DMS53 (cell line): ENCODE measurements at places on chromosomes 2 and 18.

DNA sequence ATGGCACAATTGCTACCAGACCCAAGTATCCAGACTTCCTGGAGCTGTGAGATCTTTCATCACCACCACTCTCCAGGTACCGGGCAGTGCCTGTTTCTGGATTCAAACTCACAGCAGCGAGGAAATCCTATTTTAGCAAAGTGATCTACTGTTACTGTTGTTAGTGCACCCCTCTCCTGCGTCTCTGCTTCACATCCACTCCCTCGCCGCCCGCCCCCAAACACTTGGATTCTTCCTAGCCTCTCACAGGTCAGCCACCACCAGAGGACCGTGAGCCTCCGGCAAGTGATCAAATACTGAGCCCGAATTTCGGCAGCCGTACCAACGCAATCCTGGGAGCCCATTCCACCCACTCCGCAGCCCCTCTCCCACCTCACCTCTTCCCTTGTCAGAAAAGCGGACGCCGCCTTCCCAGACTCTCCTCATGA is 519 bp downstream of the METTL4 start:
- peak; percentile 90 for DNase-seq

- DNase-seq, result no peak
These were observed 27.6 kb downstream of the BCL2L11 start for GRCh38 chr2:111148225-111148873.

DNA sequence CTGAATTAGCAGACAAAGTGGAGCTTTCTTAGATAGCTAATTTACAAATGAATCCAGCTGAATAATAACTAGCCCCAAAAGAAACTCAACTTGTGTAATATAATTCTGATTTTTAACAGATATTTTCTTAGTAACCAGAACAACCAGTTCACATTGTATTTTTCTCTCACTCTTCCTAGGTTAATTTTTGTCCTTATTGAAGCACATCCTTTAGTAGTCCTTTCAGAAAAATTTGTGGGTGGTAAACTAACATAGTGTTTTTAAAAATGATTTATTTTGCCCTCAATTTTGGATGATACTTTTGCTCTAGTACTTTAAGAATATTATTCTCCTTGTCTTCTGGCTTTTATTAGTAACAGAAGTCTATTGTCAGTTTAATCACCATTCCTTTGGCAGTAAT is 190.6 kb upstream of the SLC39A10 start:
- no peak for DNase-seq

GRCh38 chr2:102397209-102397608 is 25.8 kb upstream of the IL18RAP start:
- DNase-seq, result no peak

DNA sequence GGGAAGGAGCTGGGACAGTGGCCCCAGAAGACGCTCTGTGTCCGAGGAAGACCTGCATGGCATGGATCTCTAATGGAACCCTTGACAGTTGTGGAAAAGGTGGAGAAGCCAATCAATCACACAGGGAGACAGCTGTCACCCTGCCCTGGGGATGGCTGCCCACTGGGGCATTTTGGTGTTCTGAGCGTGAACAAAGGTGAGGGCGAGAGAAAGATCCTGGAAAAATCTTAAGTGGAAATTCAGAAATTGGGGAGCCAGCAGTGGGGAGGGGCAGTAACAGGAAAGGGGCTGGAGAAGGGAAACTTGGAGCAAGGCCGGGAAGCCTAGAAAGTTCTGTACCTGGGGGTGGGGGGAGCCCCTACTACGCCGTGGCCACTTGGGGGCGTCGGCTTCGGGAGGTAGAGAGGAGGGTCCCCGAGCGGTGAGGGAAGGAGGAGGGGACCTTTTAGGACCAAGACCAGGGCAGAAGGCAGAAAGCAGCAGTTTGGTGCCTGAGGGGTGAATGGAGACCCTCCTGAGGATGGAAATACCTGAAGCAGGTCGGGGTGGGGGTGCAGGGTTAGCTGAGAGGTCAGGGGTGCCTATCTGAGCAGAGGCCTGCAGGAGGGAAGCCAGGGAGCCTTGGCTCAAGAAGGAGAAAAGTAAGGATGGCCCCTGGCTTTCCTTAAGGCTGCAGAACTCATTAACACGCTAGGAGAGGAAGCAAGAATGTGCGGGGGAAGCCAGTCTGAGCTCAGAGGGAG is 30.0 kb downstream of the NGEF start:
- no peak for DNase-seq

- peak; percentile 31 for DNase-seq
These were observed 290.8 kb downstream of the CCDC85A start for GRCh38 chr2:56474412-56475158.

DNA sequence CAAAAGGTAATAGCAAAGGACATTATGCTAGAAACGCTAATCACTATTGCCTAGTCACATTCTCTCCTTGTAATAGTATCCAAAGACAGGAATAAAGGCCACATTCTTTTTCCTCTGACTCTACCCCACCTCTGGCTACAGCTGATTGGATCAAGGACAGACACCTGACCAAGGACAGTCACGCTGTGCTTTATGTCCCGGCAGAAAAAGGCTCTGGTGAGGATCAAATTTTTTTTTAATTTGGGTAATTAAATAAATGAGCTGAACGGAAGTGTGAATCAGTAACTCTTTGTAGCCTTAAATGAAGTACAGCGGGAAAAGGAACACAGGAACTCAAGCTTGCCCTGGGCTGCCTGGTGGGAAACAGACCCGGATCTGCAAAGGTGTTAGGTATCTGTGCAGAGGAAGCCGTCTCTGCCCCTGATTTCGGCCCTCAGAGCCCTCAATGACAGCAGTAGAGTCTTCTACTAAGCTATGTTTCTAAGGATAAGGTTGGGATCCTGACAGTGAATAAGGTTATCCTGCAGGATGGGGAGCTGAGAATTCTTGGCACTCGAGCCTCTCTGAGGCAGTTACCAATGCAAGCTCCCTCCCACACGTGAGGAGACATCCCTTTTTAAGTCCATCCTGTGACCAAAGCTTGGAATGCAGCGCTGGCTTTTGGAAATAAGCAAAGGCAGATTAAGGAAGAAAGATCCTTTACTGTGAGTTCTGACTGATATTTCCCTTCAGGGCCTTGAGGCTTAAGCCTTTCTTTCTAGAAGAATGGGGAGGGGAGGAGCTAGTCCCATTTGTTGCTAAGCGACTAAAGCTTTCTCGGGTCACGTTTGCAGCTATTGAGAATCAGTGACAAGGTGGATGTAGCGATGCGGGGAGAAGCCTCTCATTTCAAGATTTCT is 37.8 kb upstream of the IKZF2 start:
- no peak for DNase-seq

DNA sequence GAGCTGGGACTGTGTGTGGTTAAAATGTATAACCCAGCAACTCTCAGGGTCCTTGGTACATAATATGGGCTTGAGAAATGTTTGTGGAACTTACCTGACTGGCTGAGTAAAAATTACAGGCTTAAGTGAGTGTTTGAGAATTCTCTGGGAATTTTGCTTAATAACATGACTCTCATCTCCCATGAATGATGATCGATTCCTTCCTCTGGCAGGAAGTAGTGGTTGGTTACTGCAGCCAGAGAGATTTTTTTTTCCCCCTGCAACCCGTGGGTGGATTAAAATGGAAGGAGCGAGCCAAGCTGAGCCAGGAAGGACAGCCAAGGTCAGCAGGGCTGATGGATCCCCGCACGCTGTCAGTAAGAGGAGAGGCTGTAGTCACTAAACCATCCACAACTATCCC is 40.6 kb upstream of the RFX8 start:
- no peak for DNase-seq

DNA sequence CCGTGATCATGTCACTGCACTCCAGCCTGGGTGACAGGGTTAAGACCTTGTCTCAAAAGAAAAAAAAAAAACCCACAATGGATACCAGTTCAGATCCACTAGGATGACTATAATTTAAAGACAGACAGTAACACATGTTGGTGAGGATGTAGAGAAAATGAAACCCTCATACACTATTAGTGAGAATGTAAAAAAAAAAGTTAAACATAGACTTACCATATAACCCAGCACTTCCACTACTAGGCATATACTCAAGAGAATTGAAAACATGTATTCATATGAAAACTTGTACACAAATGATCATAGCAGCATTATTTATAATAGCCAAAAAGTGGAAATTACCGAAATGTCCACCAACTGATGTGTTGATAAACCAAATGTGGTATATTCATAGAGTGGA is 48.7 kb downstream of the KIF3C start:
- DNase-seq, result no peak

DNA sequence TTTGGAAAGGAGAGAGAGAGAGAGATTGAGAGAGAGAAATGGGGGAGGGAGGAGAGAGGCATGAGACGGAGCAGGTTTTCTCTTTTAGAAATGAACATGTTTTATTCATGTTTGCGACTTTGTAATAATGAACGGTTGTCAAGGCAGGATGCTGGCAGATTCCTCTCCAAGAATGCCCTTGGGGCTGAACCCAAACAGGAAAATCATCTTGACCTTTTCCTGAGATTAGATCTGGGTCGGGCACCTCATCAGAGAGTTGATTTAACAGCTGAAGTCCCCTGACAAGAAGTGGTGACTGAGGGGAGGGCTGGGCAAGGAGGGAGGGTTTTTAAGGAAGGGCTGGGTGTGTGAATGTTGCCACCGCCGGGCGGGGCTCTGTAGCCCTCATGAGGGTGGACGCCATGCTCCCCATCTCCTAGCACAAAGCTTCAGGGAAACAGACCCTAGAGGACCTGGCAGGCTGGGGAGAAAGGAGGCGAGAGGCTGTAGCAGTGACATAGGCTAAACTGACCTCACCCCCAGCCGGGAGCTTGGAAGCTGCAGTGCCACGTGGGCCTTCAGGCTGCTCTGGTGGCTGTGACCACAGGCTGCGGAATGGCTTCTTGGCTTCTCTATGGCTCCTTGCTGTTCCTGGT is 60.0 kb downstream of the LIPG start:
- no peak for DNase-seq

GRCh38 chr2:169366066-169366465 is 3.7 kb upstream of the LRP2 start:
- DNase-seq, result peak; percentile 13

GRCh38 chr2:169354244-169354643 is 8.1 kb downstream of the LRP2 start:
- DNase-seq, result no peak

DNA sequence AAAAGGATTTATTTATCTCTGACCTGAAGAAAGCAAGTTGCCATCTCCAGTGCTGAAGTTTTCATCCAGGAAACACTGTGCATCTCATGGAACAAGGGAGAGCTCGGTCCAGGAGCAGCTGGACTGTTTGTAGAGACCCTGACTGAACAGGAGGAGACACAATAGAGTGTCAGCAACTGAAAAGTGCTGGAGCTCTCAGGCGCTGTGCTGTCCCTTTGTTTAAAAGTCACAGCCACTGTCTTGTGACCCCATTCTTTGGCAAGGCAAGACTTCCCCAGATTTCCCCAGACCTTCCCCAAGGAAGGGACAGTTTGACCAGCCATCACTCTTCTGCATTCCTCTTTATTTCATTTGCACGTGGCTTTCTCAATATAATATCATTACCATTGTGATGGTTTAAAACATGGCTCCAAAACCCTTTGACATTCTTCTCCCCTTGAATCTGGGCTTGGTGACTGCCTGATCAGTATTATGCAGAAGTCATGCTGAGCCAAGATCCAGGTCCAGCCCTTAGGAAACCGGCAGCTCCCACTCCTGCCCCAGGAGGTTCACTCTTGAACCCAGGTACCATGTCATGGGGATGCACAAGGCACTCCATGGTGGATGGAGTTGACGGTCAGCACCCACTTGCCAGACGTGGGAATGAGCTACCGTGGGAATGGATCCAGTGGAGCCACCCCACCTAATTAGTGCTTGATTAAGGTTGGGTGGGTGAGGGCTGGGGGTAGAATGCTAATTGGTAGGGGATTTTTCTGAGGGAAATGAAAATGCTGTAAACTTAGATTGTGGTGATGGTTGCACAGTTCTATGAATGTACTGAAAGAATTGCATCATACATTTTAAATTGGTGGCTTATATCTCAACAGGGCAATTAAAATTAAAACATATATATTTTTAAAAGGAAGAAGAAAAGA is 497.9 kb upstream of the RAB6C start:
- no peak for DNase-seq

DNA sequence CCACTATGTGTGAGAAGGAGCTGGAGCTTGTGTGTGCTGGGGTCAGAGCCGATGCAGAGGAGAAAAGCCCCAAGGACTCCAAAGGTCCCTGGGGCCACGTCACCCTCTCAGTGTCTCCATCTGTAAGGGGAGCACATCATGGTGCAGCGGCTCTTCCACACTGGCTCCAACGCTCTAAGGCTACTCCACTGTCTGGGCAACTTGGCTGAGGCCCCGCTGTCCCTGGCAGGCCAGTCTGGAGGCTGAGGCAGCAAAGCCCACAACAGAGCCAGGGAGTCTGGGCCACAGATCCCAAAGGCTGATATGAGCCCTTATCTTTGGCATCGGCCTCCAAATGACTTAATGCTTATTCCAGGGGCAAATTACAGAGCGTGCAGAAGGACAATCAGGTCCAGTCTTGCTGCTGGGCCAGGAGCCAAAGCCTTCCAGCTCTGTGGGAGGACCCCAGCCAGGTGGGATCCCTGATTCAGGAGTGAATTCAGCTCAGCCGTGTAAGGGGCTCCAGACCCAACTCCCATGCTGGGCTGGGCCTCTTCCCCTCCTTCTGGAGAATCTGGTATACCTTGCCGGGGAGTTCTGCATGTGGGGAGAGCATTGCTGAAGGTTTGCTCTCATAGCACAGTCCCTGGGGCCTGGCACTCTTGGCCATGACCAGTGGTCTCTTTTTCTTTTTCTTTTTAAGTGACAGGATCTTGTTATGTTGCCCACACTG is 1.8 kb upstream of the DUSP2 start:
- no peak for DNase-seq

DNA sequence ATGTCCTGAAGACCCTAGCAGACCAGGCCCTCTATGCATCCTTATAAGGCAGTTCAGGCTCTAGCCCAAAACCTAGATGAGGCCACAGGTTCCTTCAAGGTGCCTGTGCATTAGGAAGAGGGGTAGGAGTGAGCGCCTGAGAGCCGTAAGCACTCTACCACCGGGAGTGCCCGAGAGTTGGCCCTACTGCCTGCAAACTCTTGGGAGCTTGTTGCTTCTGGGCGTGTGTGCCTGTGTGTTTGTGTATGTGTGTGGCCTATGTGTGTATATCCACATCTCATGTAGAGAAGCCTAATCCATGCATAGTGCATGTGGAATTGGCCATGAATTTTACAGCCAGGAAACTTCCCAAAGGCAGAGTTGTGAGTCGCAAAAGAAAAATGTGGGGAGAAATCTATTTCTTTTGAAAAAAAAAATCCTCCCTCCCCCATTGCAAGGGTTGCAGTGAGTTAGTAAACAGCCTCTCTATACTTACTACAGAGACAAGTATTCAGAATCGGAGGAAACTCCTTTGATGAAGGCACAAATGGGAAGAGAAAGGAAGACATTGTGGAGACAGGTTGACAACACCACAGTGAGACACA is 96.8 kb downstream of the ADD2 start:
- no peak for DNase-seq

DNA sequence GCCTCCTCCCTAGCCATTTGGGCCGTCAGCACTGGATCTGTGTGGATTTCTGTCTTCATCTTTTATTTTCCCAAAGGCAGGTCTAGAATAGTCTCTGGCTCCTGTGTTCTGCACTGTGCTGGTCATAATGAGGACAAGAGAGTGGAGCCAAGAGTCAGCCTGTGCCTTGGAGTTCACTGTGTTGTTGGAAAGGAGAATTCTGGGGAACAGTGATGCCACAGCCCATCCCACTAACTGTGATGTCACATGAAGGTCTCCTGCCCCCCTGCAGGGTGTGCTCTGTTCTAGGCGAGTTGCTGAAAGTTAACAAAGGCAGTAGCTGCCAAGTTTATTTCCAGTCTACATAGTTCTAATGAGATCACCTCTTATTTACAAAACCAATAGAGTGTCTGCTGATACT is 248.5 kb downstream of the TPGS2 start:
- DNase-seq, result no peak

GRCh38 chr2:9809064-9809356 is 34.3 kb upstream of the TAF1B start:
- DNase-seq, result peak; percentile 86
